ENCODE measurements at places on chromosomes 1 and 21.
A peak's percentile ranks its signal among the peaks of the same experiment; 100 is the strongest.

DNA sequence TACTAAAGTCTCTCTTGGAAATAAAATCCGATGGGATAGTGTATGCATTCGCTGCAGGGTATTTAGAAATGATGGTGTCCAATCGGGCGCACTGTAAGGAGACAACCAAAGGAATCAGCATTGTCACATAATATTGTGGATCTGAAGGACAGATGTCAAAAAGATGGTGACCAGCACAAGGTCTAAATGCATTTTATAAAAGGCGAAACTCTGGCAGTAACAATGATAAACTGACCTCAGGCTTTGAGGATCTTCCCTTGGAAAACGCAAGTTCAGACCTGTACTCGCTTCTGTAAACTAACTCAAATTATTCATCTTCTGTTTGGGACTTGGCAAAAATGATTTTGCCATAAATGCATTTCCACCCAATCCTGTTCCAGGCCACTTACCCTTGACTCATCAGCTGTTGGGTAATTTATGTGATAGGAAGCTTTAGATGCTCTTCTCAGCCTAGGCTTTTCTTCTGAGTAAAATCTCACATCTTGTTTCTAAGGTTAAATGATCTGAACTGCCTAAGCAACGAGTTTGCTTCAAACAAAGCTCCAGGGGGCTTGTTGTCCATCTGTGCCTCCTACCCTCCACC is 33.8 kb downstream of the STPG1 start:
- DNase-seq, result no peak

DNA sequence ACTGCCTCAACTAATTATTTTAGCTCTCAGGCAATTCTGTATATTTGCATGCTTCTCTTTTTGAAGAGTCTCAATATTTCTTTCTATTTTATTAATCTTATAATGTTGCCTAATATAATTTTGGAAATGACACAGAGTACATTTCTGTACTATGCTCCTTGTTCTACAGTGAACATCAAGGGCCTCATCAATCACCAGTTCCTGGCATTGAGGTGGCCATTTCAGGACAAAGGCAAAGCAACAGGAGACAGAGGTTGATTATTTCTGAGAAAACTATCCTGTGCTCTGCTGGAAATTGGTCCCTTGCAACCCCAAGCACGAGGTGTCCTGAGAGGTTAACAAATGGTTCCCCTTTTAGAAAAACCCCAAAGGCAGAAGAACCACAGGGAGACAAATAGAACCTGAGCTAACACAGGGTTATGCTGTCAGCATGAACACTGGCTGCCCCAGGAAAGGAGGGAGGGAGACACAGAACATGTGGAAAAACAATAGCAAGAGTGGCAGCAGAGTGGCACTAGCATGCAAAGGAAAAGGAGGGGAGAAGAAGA is 63.9 kb upstream of the VAV3 start:
- DNase-seq, result no peak

- DNase-seq, result no peak
Observed at GRCh38 chr1:109197158-109198042, 16.3 kb upstream of the SARS1 start.

DNA sequence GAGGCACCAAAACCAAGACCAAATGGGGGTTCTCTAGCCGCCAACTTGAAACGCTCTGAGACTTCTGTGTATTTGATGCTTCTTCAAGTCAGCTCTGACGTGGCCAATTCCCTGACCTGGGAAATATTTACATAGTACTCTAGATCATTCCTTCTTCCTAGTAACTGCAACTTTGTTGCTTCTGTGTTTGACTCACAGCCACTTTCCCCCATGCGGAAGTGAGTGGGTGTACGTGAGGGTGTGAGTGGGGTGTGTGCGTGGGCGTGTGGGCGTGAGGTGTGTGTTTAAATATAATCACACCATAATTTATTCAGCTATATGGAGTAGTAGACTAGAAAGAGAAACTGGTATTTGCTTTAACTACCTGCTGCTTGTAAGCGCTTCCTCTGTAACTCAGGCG is 111.0 kb downstream of the TAS1R2 start:
- no peak for DNase-seq

- DNase-seq, result no peak
Observed at GRCh38 chr1:6545276-6546112, 8.8 kb downstream of the NOL9 start.

GRCh38 chr1:51002516-51002915 is 32.5 kb downstream of the CDKN2C start:
- no peak for DNase-seq

DNA sequence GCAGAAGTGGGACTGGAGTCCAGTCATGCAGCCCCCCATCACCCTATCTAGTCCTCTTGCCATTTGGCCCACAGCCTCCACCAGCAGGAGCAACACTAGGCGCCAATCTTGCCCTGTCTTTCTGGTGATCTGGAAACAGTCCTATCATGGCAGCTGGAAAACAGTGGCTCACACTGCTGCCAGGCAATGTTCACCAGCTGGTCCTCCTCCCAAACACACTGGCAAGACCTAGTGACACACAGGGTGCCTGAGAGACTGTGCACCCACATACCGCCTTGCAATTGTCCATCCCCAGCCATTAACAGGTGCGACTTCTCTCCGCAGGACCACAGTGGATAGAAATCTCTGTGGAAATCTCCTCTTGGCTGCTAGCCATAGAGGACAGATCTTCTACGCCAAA is 105.5 kb downstream of the HIVEP3 start:
- DNase-seq, result no peak

- DNase-seq, result no peak
Observed at GRCh38 chr1:86114236-86114635, 42.3 kb downstream of the COL24A1 start.

GRCh38 chr1:169240449-169241232 is 127.0 kb downstream of the NME7 start:
- no peak for DNase-seq

DNA sequence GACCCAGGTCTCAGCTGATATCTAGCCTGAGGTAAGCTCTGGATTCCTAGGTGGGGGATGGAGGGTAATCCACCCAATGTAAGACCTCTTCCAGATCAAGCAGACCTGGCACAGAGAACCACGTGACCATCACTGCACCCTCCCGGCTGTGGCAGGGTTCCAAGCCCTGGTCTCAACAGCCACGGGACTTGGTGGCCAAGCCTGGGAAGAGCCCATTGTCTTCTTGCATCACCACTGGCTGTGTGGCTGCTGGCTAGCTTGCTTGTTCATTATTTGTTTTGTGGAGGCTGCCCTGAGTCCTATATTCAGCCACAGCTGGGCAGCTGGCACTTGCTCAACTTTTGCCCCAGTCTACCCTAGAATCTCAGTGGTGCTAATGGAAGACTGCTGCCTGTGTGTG is 24.1 kb upstream of the NFASC start:
- DNase-seq, result no peak

GRCh38 chr1:61138921-61139774 is 56.8 kb downstream of the NFIA start:
- DNase-seq, result no peak

DNA sequence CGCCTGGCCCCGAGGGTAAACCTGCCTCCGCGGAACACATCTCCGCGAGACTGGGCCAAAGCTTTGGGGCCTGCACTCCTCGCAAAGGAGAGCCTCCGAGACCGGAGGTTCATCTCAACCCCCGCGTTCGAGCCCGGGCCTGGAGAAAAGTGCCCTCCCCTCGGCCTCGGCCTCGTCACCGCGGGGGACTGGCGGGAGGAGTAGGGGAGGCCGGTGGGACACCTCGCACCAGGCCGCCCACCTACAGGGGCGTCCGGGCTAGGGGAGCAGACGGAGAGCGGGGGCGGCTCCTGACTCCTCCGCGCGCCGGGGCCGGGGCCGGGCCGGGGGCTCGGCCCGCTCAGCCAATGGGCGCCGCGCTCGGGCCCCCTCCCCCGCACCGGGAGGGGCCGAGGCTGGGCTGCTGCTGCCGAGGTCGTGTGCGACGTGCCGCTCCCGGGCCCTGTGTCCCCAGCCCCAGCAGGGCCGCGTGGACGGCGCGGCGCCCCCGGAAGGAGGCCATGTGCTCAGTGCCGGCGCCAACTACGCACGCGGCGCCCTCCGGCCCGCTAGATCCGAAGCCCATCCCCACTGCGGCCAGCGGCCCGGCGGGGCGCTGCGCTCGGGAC is 684 bp downstream of the SLC2A1 start:
- peak; percentile 57 for DNase-seq

DNA sequence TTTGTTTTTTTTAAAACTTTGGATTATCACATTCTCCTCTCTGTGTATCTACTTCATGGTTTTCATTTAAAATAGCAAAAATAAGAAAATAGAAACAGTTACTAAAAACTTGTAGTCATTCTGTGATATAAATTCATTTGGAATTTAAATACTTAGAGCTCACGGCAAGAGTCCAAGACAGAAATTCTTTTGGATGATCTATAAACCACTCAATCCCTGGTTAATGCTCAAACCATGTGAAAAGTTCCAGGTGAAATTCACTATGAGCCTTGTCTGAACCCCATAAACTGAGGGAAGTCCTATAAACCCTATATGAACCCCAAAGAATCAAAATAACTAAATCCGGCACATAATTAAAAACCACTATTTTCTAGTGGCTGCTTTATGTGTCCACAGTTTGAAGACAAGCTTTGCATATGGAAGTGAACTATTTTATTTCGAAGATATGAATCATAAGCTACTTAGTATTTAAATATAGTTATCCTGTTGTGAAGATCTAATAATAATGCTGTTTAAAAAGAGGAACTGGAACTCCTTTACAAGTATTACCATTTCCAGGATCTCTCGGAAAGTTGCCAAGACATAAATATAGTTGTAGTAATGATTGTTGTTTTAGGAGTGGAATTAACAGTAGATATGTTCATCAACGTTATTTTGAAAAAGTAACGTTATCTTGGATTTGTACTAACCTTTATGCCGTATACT is 163.5 kb downstream of the NFIA start:
- no peak for DNase-seq

DNA sequence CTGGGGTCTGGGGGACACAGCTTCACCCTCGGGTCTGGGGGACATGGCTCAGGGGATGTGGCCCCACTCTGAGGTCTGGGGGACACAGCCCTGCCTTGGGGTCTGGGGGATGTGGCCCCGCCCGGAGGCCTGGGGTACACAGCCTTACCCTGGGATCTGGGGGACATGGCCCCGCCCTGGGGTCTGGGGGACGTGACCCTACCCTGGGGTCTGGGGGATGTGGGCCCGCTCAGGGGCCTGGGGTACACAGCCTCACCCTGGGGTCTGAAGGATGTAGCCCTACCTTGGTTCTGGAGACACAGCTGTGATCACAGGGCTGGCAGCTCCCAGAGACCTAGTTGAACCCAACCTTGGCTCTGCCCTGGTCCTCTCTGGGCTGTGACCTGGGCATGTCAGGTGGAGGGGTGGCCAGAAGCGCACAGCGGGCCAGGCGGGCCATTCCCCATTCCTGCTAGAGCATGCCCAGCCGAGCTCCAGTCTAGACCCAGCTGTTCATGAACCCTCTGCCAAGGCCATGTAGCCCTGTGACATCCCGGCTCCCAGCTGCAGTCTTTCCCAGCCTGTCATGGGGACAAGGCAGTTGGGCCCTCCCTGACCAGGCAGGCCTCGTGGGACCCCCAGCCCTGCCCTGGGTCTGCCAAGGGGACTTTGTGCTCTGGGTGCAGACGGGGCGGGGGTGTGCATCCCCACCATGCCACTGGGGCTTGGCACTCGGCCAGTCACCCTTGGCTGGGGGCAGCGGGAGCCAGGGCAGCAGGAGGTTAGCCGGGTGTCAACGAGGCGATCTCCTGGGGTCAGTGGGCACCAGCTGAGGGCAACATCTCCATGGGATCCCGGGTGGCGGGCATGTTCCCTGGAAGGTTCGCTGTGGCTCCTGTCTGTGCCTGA is 43.9 kb downstream of the WNT9A start:
- DNase-seq, result no peak

DNA sequence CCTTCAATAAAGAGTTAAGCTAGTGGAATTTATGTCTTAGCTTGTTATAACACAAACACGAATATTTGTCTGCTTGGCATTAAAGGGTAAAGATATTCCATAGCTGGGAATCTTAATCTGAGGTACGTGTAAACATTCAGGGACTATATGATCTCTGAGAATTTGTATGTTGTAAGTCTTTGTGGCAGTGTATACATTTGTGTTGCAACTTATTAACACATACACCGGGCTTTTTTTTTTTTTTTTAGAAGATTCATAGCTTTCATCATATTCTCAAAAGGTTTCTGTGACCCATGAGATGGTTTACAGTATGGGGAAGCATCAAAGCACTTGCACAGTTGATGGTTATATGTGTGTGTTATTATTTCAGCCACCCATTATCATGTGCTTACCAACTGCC is 3.0 kb downstream of the GGPS1 start:
- DNase-seq, result no peak

- DNase-seq, result no peak
Observed at GRCh38 chr21:27026501-27026900, 59.6 kb upstream of the ADAMTS5 start.

GRCh38 chr1:209395169-209395568 is 188.3 kb upstream of the CAMK1G start:
- DNase-seq, result no peak

GRCh38 chr1:14780271-14780670 is 181.8 kb downstream of the KAZN start:
- DNase-seq, result no peak

- no peak for DNase-seq
Observed at GRCh38 chr21:39153842-39154241, 29.4 kb downstream of the PSMG1 start.

GRCh38 chr21:33021150-33021549 is 4.6 kb upstream of the OLIG2 start:
- DNase-seq, result no peak

DNA sequence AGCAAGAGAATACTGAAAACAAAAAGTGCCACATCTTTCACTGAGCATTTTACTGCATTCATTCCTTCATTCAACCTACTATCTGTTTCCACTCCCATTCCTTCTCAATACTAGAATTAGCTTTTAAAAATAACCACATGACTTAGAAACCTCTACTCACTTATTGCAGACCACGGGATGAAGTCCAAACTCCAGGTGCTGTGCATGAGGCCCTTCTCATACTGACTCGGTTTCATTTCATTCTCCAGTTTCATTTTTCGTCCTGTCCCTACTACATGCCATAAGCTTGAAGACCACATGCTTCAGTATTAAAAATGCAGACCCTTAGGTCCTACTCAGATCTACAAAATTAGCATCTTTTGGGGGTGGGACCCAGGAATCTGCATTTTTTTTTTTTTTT is 2.3 kb upstream of the BACH1 start:
- no peak for DNase-seq

- DNase-seq, result no peak
Observed at GRCh38 chr1:109392788-109393616, 4.7 kb downstream of the SORT1 start.

- no peak for DNase-seq
Observed at GRCh38 chr21:42525676-42526378, 12.2 kb downstream of the SLC37A1 start.

DNA sequence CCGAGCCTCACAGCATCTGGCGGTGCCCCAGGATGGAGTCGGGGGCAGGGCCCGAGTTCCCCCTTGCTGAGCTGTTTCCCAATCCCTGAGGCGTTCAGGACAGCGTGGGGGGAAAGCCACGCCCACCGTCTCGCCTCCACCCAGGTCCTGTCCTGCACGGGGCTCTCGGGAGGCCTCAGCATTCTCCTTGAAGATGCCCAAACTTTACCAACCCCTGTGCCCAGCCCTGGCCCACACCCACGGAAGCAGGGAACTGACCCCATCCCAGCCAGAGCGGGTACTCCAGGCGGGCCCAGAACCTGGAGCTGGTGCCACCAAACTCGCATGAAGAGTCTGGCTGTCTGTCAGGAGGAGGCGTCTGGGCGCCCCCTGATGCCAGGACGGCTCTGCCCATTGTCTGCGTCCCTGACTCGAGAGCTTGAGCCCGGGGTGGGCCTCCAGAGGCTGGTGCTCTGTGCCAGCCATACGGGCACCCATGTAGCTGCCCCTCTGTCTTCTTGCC is 35.3 kb upstream of the POFUT2 start:
- DNase-seq, result no peak

GRCh38 chr1:91160363-91161075 is 138.7 kb upstream of the ZNF644 start:
- DNase-seq, result no peak

Data from stimulated activated CD8-positive, alpha-beta memory T cell treated with anti-CD3 and anti-CD28 coated beads, Interleukin-15, amount 100 ng/mL, for 4 hours (primary cell).